ENCODE measurements at places on chromosomes 13 and 19. TPM values are rescaled to one million over a fixed set of nuclear protein-coding genes. Genes with fewer than 3 reads are reported as not detected.

The DHDH gene
- 2.2 TPM for total RNA-seq

The SPIB gene
- 0.25 TPM for total RNA-seq

The ZNF536 gene
- total RNA-seq: not detected

The ZNF571 gene
- total RNA-seq: 0.89 TPM

The ZNF296 gene
- 5.1 TPM for total RNA-seq
